Sigmoid colon (tissue), 7 donors: ENCODE measurements at places on chromosomes 4 and X. TPM values are rescaled to one million over a fixed set of nuclear protein-coding genes. Genes with fewer than 3 reads are reported as not detected.

DNA sequence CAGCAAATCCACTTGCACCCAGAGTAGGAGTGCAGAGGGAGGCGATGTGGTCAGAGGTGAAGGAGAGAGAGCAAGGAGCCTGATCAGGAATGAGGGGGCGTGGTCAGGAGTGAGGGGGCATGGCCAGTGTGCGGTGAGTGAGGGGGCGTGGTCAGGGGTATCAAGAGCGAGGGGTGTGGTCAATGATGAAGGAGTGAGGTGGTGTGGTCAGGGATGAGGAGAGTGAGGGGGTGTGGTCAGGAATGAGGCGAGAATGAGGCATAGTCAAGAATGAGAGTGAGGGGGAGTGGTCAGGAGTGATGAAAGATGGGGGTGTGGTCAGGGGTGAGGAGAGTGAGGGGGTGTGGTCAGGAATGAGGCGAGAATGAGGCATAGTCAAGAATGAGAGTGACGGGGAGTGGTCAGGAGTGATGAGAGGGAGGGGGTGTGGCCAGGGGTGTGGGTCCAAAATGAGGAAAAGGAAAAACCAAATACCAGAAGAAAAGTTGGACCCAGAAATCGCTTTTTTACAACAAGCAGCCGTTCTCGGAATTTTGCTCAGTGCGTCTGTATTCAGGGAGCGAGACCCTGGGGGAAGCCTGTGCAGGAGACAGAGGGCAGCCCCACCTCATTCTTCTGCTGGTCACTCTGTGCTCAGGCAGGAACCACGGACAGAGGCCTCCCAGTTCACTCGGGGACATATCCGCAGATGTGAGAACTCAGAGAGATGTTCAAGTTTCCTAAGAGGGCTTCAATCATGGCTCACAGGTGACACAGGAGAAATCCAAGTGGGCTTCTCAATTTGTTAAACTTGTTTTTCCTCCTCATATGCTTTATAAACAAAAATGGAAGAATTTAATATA, 47.5 kb downstream of the MAGEA1 start:
- no peak overlapping the region for H3K4me3 ChIP-seq
- H3K4me1 ChIP-seq, result no peaks in the 10 kb centered on the region
- DNase-seq, result no peak
- H3K27me3 ChIP-seq, result no peaks in the 10 kb centered on the region
- H3K36me3 ChIP-seq, result no peaks in the 10 kb centered on the region

DNA sequence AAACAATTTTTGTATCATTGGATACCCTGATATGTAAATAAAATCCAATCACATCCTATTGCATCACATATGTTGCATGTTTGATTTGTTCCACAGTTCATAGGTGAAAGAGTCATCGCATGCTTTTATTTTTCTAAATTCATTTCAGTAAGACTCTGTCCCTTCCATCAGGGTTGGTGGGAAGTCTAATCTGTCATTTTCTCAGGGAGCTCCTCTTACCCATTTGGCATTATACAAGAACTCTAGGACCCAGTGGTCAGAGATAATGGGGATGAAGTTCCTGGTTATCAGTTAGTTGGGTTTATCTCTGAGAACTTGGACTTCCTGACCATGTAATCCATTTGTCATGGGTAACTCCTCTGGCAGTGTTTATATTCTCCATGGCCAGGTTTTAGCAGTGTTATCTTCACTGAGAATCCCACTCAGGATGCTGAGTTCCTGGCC, 227.1 kb upstream of the JADE1 start:
- H3K4me1 ChIP-seq, result no peaks in the 10 kb centered on the region
- no peak overlapping the region for H3K4me3 ChIP-seq
- no peak overlapping the region for H3K27ac ChIP-seq
- no peaks in the 10 kb centered on the region for H3K36me3 ChIP-seq
- DNase-seq, result no peak
- H3K27me3 ChIP-seq, result no peaks in the 10 kb centered on the region

DNA sequence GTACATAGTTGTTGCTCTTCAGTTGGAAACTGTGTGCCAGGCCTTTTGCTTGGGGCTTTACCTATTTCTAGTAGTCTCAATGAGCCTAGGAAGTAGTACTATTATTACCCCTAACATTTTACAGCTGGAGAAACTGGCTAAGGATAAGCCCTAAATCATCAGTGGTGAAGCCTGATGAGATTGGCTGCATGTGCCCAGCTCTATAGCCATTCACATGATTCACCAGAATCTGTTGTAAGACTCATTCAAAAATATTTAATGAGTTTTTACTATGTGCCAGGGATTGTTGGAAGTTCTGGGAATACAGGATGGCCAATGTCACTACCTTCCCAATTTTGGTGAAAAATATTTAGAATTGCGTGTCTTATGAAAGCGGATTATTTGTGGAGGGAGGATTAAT, 2.8 kb downstream of the KIT start:
- H3K27me3 ChIP-seq, result peaks cover 79% of the 10 kb centered on the region
- no peak overlapping the region for H3K27ac ChIP-seq
- no peak for DNase-seq
- no peaks in the 10 kb centered on the region for H3K36me3 ChIP-seq
- H3K4me1 ChIP-seq, result no peaks in the 10 kb centered on the region

VSIG1 gene
- total RNA-seq, result not detected
